ENCODE measurements at places on chromosomes 1 and 21.

GRCh38 chr1:215992620-215993019 is 425.5 kb downstream of the KCTD3 start:
- DNase-seq: no peak

- no peak for DNase-seq
Observed at GRCh38 chr1:153735090-153735420, 7.2 kb downstream of the INTS3 start.

DNA sequence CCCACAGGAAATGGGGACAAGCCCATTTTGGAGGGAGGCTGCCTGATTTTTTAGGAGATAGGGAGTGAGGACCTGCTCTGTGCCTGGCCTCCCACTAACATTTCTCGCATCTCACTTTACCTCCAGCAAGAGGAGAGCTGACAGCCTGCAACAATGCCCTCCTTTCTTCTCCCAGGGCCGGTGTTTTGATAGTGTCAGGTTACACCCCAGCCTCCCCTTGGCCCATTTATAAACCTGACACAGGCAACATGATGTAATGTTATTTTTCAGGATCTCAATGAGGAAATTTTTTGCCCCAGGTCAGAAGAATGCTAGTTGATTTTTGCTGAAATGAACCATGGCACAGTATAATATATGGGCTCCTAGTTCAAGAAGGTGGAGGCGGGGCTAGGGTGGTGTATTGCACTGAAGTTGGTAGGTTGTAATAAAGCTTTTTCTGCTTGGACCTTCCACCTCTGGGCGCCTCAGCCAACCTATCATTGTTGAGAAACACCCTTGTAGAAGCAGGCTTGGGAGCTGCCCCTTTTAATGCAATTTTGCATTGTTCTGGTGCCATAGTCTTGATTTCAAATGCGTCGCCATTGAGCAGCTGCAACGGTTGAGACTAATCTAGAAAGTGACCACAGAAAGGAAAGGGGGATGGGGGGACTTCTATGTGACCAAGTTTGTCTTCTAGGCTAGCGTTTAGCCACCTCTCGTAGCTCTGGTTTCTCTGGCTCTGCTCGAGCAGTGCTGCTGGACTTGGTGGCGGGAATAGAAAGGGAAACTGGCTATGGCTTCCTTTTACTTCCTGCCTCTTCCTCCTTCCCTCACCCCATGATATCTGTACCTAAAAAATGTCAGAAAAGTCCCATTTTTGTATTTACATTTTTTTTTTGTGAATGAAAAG is 53.0 kb downstream of the PBX1 start:
- DNase-seq: no peak

DNA sequence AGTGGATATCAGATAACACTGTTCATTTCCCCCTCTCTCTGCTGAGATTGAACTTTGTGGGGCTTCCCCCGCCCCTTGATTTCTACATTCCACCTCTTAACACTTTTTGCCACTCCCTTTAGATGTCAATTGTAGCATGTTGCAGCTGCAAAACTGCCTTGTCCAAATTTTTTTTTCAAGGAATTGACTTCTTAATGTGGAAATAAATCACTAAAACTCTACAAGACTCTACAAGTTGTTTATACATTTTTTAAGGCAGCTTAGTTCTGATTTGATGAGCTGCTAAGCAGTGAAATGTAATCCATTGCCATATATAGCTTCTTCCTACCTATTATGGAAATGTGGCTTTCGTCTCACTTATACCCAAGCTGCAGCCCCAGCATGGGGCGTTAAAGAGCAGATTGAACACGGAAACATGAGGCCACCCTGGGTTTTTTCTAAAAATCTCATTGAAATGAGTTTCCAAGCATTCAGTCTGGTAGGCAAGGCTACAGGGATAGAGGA is 132.2 kb downstream of the SYT2 start:
- no peak for DNase-seq

- DNase-seq: no peak
Observed at GRCh38 chr1:236090741-236091147, 25.9 kb upstream of the NID1 start.

DNA sequence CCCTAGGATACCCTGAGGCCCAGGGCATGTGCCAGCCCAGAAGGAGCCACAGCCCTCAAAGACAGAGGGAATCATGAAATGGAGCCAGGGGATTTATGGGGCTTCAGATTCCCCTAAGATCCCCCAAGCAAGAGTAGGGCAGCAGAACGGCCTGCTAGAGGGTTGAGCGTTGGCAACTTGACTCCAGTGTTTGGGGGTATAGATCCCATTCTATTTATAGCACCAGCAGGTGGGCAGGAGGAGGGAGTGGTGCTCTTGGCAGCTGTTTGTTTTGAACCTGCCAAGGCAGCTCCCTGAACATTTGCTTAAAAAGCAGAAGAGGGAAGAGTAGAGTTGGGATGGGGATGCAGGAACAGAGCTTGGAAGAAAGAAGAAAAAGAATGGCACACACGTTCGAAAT is 33.7 kb downstream of the GLUL start:
- DNase-seq: no peak

DNA sequence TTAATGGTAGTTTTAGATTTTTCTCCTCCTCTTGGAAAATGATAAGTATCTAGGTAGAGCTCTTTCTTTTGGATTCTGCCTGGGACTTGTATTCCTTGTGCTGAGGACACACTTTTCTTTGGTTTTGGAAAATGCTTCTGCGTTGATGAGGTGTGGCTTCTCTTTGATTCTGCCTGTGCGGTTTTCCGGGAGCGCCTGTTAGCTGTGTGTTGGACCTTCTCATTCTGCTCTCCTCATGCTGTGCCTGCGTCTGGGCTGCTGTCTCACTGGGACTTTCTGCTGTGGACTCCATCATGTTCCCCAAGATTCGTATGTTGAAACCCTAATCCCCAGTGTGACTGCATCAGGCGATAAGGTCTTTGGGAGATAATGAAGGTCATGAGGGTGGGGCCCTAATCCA is 21.0 kb downstream of the C1orf174 start:
- no peak for DNase-seq

DNA sequence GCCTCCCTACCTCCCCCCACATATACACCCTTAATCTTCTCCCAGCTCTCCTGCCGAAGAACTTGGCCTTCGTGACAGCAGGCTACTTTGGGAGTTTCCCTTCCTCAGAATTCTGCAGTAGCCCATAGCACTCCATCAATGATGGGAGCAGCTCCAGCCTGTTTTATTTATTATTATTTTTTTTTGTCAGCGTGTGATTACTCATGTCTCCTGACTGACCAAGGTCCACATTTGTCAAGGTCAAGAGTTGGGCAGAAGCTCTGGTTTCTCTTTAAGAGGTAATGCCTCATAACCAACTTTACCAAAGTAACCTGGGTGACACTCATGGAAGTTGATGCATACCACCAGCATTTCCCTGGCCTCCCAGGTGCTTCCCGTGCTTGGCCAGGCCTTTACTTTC is 125.4 kb downstream of the ZZZ3 start:
- DNase-seq: no peak

GRCh38 chr1:156052862-156053767 is 483 bp downstream of the UBQLN4 start:
- DNase-seq: peak; percentile 76

DNA sequence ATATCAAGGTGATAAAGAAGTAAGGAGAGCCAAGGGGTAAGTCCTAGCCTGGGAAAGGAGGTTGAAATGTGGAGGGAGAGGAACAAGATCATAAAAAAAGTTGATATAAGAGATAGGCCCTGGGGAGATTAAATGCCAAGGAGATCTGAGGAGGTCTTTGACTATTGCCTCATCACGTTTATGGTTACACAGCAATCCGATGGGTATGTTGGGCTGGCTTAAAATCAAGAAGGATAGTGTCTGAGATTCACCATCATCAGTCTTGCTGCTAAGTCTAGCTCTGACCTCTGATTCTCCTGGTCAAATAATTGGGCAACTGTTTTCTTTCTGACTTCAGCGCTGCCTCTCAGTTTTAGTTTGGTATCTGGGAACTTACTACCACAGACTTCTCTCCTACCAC is 416.3 kb downstream of the GPATCH2 start:
- DNase-seq: no peak

DNA sequence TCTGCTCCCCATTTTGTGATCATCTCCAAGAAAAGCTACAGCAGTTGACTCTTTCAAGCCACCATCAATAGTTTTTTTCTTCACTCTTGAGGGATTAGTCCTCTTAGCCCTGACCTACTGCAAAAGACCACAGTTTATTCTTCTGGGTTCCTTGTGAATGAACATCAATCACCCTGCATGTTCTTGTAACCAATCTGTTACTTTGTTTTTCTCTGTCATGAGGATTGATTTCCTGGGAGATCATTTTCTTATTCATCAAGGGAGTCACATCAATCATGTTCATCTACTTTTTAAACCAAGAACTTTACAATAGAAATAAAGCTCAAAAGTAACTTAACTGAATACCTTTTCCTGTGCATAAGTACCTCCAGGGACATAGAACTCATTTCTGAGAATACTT is 21.8 kb downstream of the ILDR2 start:
- DNase-seq: no peak

- DNase-seq: no peak
Observed at GRCh38 chr21:36478941-36479340, 981 bp downstream of the CLDN14 start.

DNA sequence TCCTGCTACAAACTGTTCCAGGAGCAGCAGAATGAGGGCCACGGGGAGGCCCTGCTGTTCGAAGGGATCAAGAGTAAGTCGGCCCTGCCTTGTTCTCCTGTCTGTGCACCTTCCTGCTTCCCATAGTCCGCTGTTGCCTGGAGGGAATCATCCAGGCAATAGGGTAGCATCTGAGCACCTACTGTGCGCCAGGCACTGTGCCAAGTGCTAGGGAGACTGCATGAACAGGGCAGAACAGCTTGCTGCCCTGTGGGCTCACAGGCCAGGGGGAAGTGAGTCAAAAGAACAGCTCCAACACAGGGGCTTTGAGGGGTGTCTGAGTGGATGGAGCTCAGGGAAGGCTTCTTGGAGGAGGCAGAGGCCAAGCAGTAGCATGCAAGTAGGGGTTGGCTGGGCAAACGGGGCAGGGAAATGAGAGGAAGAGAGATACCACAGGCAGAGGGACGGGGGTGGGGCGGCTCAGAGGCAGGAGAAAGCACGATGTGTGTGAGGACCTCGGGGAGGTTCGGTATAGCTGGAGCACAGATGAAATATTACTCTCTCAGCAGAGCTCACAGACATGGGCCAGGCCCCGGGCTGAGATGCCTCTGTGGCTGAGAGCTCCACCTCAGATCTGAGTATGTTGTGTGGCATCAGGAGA is 15.5 kb upstream of the PADI6 start:
- no peak for DNase-seq

GRCh38 chr1:246444617-246445016 is 62.5 kb downstream of the SMYD3 start:
- DNase-seq: no peak

- DNase-seq: no peak
Observed at GRCh38 chr21:38824124-38824822, 18.5 kb downstream of the ETS2 start.

- DNase-seq: no peak
Observed at GRCh38 chr1:228041316-228041715, 34.5 kb downstream of the WNT3A start.

- DNase-seq: no peak
Observed at GRCh38 chr1:33180911-33181890, 642 bp downstream of the TRIM62 start.

GRCh38 chr21:43277481-43278351 is 108.9 kb downstream of the CRYAA start:
- DNase-seq: no peak

DNA sequence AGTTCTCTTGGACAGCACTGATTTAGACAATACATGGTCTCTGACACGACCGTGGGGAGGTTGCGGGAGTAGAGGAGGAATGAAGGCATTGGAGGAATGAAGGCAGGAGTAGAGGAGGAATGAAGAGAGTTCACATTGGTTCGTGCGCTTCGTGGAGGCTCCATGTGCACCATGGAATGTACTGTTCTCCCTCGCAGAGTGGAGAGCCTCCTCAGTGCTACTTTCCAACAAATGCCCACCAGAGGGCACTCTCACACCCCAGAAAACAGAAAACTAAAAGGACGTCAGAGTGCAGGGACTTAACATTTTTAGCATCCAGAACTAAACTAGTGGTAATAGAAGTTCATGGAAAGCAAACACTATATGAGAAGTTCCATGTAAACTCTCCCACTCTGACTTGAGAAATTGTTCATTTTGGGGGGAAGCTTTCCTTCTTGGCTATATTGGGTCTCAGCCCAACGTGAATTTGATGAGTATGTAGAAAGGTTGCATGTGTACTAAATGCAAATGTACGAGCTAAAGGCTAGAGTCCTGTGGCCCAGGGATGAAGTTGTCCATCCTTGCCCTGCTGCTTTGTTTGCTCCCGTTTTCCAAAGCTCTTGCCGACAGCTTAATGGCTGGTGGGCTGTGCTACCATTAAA is 211.6 kb downstream of the LMX1A start:
- DNase-seq: peak; percentile 59

DNA sequence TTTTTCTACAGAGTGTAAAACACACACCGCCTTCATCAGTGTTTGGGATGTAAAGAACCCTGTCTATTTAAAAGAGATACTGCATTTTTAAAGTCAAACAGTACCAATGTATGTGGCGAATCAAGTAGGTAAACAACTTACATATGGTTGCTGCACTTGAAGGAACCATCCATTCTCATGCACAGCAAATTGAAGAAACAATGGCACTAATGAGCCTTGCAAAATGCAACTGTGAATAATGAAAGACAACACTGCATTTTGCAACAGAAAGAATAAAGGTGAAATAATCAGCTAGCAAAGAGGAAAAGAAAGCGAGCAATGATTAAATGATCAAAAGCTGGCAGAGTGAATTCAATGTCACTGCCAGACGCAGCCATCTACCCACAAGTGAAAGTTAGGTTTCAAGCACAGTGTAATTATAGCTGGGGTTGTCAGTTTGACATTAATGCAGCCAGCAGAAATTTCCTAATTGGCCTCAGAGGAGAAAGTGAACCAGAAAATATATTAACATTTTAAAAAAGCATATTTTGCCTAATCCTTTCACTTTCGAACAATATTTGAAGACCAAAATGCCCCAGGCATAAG is 10.9 kb upstream of the BARHL2 start:
- DNase-seq: no peak

DNA sequence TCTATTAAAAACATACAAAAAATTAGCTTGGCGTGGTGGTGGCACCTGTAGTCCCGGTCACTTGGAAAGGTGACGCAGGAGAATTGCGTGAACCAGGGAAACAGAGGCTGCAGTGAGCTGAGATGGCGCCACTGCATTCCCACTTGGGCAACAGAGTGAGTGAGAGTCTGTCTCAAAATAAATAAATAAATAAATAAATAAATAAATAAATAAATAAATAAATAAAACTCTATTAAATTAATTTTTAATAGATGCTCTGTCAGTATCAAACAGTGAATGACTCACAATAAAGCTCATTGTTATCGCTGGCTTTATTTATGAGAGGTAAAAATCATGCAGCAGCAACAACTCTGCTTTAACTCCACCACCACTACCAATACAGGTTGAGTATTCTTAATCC is 72.8 kb downstream of the ABL2 start:
- DNase-seq: no peak

- no peak for DNase-seq
Observed at GRCh38 chr1:21499283-21499950, 9.8 kb upstream of the ALPL start.

GRCh38 chr1:197394831-197395608 is 127.0 kb downstream of the CRB1 start:
- DNase-seq: no peak

GRCh38 chr1:37128091-37128490 is 93.8 kb upstream of the GRIK3 start:
- no peak for DNase-seq

- peak; percentile 78 for DNase-seq
Observed at GRCh38 chr1:205488074-205488723, 16.3 kb upstream of the CDK18 start.

All from suppressor macrophage (primary cell).